ENCODE measurements at places on chromosomes 7 and 10.

GRCh38 chr10:44908066-44908749 is 2.9 kb upstream of the TMEM72 start:
- peak; percentile 39 for DNase-seq

DNA sequence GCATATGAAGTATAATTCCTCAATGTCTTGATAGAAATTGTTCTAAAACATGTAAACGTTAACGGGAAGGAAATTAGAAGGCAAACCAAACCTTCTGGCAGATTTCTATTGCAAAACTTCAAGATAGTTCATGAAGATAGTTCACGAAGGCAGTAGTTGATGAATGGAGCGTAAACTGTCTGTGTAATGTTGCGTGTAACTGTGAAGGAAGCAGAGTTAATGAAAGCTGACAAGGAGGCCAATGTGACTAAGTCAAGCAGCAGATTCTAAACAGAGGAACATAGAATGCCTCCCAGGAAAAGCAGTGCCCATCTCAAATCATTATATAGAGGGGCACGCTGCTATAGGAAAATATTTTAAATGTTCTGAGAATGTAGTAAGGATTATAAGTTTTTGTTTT is 659.7 kb upstream of the IGFBP3 start:
- DNase-seq, result no peak

DNA sequence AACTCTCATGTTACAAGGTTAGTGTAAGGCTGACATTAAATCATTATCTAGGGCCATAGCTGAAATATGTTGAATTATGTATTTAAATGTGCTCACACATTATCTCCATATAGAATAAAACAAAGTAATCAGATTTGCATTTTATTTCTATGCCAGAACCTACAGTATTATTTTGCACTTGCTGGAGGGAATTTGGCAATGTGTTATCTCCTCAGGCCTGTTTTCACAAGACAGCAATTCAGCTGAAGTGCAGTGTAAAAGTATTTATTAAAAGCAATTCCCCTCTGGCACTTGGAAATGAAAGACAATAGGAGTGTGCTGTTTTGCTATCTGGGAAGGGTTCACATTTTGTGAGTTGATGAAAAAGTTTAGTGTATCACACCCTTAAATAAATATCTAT is 276.3 kb downstream of the DNAJB9 start:
- DNase-seq, result no peak

DNA sequence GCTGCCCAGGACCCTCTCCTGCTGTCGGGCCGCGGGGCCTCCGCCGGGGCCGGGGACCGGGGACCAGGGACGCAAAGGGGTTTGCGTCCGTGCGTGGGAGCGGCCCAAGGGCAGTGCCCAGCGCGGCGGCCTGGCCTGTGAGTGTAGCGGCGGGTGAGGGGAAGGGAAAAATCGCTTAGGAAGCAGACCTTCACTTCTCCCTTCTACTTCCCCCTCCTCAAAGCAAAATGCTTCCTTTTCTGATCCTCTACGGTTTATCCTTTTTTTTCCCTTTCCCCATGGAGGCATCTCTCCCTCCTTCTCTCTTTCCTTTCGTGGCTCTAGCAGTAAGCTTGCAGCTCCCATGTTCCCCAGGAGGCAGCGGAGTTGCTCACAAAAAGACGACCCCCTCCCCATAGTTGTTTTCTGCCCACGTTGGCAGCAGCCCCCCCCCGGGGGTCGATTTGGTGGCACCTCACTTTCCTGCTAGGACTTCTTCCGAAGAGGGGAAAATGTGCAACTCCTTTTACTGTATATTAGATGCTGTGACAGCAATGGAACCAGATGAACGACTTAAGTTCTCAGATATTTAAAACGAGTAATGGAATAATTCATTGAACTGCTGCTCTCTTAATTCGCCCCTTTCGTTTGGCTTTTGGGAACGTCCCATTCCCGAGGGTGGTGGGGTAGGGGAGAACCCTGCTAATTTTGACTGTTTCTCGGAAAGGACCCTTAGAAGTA is 724 bp downstream of the CAPZA2 start:
- no peak for DNase-seq

GRCh38 chr7:148852272-148852671 is 31.8 kb downstream of the EZH2 start:
- DNase-seq, result no peak

DNA sequence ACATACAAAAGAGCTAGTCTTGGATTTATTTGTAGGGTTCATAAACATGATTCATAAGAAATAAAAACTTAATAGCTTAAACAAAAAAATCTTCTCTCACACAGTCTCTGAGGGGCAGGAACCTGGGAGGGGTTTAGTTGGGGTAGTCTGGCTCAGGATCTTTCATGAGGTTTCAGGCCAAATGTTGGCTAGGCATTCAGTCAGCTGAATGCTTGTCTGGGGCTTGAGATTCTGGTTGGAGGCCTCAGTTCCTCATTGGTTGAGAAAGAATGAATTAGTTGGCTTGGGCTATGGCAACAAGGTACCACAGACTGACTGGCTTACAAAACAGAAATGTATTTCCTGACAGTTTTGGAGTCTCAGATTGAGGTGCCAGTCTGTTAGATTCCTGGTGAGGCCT is 74.3 kb downstream of the ANKRD7 start:
- no peak for DNase-seq

GRCh38 chr7:138645284-138645683 is 55.9 kb downstream of the SVOPL start:
- DNase-seq, result no peak

DNA sequence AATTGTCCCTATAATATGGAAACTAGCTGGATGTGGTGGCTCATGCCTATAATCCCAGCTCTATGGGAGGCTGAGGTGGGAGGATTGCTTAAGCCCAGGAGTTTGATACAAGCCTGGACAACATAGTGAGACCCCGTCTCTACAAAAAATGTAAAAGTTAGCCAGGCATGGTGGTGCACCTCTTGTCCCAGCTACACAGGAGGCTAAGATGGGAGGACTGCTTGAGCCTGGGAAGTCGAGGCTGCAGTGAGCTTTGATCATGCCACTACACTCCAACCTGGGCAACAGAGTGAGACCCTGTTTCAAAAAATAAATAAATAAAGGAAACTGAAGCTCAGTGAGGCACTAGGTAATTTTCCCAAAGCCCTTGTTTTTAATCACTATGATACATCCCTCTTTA is 15.7 kb upstream of the ERLIN1 start:
- no peak for DNase-seq

GRCh38 chr10:117165538-117166417 is 27.7 kb upstream of the VAX1 start:
- DNase-seq, result no peak

- DNase-seq, result no peak
Observed at GRCh38 chr7:50682079-50682478, 100.6 kb downstream of the GRB10 start.

- DNase-seq, result no peak
Observed at GRCh38 chr7:138889582-138890498, 91.3 kb downstream of the KIAA1549 start.

DNA sequence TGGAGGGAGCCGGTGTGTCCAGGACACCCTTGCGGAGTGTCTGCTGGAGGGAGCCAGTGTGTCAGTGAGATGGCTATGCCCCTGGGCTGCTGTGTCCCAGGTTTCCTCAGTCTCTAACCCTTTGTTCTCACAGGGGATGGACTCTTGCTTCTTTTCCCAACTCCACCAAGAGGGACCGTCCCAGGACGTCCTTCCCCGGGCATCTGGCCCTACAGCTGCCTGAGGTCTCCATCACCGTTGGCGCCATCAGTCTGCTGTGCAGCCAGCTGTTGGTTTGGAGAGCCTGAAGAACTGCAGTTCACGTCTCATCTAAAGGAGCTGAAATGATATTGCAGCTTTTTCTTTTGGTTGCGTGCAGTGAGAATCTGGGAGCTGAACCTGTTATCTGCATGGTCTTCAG is 136.2 kb downstream of the VIPR2 start:
- no peak for DNase-seq

GRCh38 chr10:129038522-129038921 is 428.5 kb upstream of the MGMT start:
- DNase-seq, result no peak

GRCh38 chr7:47794016-47794415 is 154.2 kb downstream of the PKD1L1 start:
- no peak for DNase-seq

DNA sequence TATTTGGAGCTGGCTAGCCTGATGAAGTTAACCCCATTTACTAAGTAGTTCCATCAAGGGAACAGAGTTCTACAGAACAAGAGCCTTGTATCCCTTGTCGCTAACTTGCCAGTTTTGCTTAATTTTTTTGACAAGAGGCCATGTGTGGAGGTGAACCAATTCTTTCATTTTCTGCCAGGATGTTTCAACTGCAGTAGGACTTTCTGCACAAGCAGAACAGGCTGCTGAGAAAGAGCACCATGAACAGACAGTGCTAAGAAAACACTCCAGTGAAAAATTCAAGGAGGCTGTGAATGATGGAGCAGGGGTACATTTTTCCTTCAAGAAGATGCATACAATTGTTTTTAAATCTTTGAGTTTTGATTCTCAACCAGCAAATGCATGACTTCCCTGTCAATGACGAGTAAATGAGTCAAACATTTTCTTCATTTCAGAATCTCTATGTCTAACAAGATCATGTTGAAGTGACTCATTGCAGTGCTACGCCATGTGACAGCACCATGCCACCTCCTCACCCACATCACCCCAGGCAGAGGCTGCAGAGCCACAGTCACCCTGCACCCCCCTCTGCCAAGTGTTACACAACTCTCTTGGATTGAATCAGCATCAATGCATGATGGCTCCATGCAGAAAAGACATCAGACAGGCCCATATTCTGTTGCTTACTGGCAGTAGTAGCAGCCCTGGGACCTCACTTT is 193.1 kb downstream of the COBL start:
- DNase-seq, result peak; percentile 95

DNA sequence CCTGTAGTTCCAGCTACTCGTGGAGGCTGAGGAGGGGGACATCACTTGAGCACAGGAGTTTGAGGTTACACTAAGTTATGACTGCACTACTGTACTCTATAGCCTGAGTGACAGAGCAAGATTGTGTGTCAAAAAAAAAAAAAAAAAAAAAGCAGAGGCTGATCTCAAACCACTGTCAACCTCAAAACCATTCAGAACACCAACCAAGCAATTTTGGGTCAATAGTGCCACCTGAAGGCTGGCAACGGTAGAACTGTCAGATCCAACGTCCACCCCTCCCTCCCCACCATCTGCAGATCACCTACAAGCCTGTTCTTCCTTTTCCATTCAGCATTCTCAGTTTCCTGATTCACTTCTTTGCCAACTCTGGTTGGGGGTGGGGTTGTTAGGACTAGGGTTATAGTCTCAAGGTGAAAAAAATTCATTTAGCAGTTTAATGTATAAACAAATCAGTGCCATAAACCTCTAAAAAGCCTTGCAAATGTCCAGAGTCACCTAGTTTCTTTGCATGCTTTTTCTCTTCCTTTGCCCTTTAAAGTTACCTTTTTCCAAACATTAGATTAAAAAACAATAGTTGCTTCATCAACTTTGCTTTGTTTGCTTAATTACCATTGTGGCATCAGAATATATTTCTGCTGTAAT is 2.6 kb downstream of the MRPS33 start:
- peak; percentile 26 for DNase-seq

DNA sequence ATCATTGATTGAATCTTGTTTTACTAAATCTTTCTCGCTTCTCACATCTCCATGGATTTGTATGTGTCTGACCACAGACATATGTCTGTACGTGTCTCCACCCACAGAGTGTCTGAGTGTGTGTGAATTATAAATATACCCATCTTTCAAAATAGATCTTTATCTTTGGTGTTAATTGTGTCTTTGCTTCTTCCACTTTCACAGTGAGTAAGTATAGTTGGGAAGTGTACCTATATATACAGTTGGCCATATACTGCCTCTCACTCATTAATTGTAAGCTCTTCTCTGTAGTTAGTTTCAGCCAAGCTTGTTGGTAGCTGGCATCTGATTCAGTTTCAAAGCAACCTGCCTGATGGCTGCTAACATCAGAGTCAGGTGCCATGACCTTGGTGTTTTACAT is 18.4 kb downstream of the EEPD1 start:
- no peak for DNase-seq

DNA sequence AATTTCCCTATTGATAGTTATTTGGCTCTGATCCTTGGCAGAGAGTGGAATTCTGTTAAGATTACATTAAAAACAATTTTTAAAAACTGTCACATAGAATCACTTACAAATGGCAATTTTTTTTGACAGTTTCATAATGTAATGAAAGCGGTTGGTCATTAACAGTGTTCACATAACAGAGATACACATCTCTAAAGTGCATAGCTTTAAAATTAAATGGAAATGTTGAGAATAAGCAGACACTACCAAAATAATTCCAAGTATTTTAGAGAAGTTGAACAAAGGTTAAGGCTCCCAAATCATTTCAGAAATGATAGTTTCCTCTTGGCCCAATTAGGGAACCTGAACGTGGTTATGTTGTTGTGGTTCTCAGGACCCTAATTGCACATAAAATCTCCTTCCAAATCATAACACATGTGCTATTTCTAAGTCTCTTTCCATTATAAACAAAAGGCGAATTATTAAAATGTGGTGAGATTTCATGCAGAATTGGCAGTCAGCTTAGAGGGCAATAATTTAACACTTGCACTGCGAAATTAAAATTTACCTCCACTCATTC is 528.9 kb upstream of the FZD8 start:
- no peak for DNase-seq

DNA sequence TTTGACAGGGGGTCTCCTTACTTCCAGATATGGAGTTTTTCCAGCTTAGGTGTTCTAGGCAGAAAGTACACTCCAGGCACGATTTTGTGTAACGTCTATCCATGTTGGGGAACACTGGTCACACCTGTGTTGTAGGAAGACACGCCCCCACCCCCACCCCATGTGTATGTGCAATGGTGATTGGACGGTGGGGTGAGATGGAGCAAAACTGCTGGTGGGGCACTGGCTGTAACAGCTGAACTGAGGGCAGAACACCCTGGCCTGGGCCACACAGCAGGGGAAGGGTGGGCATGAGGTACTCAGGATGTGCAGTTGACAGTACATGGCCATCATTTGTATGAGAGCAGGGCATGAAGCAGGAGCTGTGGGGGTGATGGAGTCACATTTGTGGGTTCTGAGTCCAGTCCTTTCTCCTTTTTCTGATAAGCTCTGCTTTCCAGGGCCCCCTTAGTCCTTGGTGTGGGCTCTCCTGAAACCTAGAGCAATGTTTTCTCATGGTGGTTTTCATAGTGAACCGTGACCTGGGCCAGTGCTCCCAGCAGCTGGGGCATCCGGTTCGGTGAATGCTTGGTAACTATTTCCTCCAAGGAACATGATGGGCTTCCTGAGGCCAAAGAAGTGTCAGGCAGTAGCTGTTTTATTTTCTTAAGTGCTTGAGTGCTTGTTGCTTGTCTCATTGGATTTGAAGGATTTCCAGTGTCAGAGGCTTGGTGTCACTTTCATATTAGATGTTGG is 63.4 kb upstream of the AQP1 start:
- DNase-seq, result no peak

- no peak for DNase-seq
Observed at GRCh38 chr7:12964836-12965235, 277.4 kb downstream of the ARL4A start.

All from kidney epithelial cell (primary cell).